ENCODE measurements at places on chromosomes 6 and 20.

DNA sequence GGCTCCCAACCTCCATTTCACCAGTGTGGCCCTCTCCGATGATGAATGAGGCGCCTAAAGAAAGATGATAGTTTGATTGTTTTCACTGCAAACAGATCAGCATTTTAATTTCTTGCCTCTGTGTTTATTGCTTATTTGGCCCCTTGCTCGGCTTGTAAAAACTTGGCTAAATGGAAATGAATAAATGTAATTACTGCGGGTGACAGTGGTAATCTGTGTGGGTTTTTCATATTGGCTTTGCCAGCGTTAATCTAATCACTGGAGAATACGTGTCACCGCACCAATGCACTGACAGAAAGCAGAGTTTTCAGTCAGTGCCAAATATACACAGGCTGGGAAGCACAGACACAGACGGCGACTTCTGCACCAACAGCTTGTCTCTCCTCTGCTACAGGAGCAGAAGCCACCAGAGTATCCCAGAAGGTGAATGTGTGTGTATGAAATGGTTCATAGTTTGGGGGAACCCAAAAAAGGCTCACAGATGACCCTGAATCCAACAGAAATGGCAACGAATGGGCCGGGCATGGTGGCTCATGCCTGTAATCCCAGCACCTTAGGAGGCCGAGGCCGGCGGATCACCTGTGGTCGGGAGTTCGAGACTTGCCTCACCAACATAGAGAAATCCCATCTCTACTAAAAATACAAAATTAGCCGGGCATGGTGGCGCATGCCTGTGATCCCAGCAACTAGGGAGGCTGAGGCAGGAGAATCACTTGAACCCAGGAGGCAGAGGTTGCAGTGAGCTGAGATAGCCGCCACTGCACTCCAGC lies 534.0 kb downstream of the PKHD1 start:
- DNase-seq = no peak

DNA sequence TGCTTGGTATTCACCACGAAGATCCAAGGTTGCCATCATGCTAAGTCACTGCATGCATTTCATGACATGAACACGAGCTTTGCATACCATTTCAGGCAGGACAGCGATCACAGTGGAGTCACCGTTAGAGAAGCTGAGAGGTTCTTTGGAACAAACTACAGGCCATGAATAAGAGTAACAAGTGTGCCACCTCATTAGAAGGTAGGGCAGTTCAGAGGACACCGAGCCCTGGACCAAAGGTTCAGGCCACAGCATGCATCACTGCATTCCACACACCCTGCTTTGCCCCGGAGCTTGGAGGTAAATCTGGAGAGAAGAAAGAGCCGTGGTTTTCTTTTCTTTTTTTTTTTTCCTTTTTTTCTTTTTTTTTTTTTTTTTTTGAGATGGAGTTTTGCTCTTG lies 66.9 kb upstream of the CDH4 start:
- no peak for DNase-seq

DNA sequence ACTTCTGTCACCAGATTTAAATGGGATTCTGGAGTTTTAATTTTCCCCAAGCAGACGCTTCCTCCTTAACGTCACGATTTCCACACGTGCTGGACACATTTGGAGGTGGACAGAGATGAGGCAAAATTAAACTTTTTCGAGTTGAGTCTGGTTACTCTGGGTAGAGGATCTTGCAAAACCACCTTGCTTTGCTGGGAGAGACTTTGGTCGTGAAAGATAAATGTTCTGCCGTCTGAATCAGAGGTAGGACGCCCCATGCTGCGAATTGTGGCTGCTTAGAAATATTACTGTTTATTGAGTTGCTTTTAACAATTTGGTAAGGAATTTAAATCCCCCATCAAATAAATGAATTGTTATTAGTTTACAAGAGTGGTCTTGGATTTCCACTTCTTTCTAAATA lies 46.8 kb downstream of the CTCFL start:
- DNase-seq = no peak

- no peak for DNase-seq
These were observed 194.4 kb downstream of the BTBD3 start for GRCh38 chr20:12112089-12112474.

GRCh38 chr20:51172558-51173428 lies 149.9 kb upstream of the KCNG1 start:
- DNase-seq = no peak

DNA sequence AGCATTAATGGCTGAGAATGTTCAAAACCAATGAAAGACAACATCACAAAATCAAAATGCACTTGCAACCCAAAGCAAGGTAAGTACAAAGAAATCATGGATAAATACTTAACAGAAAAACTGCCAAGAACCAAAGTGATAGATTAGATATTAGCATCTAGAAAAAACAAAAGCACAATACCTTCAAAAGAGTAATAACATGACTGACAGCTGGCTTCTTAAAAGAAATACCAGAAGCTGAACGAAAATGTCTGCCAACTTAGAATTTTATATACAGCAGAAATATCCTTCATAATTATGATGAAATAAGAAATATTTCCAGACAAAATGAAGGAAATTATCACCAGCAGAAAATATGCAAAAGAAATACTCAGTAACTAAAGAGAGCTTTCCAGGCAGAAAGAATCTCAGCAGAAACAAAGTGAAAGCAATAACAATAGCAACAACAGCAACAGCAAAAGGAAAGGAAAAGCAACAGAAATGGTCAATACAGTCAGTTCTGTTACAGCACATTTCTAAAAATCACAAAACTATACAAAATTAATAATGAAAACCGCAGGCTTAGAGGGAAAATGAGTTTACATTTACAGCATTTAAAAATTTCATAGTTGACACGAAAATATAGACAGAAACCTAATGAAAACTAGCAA lies 121.5 kb upstream of the MAN1A1 start:
- no peak for DNase-seq

- DNase-seq = no peak
These were observed 350.1 kb upstream of the HSF2 start for GRCh38 chr6:122049341-122049740.

GRCh38 chr6:2804516-2804915 lies 37.1 kb downstream of the SERPINB1 start:
- DNase-seq = no peak

DNA sequence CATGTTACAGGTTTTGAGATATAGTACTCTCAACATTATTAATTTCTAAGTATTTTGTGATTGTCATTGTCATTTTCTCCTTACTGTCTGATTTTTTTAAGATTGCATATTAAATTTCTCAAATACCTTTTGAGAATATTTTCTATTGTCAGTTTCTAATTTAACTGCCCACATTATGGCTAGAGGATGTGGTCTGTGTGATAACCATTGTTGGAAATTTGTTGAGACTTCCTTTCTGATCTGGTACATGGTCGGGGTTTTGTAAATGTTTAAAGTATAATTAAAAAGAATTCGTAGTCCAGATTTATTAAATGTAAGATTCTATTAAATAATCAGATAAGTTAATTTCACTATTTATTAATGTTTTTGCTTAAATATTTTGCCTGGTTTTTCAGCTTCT lies 60.1 kb downstream of the SLX4IP start:
- DNase-seq = no peak

DNA sequence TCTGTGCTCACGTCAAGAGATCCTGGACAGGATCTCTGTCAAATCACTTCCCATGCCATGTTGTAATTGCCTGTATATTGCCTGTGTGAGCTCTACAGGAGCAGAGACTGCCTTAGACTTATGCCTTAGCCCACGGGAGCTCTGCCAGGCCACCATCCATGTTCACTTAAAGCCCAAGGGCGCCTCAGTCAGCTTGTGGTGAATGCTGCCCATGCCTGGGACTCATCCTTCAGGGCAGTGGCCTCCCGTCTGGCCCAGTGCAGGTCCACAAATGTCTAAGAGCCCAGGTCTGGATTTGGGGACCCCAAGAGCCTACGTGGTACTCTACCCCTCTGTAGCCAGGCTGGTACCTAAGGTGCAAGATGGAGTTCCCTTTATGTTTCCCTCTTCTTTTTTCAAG lies 22.4 kb upstream of the BPIFA2 start:
- no peak for DNase-seq
